ENCODE measurements at places on chromosomes 16 and 17.

- peak; percentile 22 for DNase-seq
These were observed 19.7 kb downstream of the GOSR2 start for GRCh38 chr17:46942441-46943217.

- no peak for DNase-seq
These were observed 5.2 kb downstream of the SLFN11 start for GRCh38 chr17:35368081-35368830.

GRCh38 chr16:66212428-66212827 lies 154.1 kb upstream of the CDH5 start:
- no peak for DNase-seq

DNA sequence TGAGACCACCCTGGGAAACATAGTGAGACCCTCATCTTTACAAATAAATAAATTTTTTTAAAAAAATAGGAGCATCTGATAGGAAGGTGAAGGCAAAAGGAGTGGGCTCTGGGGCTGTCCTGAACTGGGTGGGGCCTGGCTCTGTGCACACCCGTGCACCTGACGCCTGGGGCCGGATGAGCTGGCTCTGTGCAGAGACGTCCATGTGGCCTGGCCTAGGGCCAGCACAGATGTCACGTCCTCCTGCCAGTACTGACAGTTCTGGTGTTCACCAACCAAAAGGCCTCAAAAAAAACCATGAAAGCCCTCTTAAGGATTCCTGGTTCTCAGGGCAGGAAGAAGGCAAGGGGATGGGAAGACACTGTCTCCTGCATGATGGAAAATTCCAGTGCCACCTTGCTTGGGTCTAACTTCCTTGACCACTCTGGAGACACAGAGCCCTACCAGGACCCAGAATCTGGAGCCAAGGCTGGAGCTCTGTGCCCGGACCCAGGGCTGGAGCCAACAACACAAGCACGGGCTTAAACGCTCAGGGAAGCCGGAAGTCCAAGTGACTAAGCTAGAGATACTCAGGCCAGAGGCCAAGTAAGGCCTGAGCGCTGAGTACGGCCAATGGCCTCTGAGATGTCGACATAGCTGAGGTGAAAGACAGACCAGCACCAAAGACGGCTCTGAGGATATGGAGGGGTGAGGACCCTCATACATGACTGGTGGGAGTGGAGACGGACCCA lies 32.9 kb downstream of the COPRS start:
- DNase-seq: no peak

GRCh38 chr17:79834565-79835469 lies 4.4 kb downstream of the CBX4 start:
- DNase-seq: no peak

GRCh38 chr17:76810956-76811355 lies 57.2 kb upstream of the MGAT5B start:
- no peak for DNase-seq

DNA sequence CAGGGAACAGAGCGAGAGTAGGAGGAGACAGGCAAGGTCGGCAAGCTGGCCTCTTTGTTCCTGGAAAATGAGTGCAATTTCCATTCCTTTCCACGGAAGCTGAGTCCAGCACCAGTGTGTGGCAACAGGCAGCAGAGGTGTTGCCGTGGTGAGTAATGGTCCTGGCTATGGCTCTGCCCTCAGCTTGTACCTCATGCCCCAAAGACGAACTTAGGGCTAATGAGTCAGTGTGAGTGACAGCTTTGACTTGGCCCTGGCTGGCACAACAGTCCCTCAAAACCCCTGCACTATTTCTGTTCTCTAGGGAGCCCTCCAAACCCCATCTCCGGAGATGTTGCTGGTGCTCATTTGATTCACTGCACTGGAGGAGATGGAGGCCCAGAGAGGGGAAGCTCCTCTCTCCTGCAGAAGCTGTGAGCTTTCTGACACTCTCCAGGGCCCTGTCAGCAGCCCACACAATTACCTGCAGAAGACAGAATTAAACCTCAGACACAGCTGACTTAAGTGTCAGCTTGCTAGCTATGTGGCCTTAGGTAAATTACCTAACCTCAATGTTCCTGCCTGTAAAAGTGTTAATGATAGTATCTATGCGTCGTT lies 129.9 kb downstream of the TMEM132E start:
- no peak for DNase-seq

DNA sequence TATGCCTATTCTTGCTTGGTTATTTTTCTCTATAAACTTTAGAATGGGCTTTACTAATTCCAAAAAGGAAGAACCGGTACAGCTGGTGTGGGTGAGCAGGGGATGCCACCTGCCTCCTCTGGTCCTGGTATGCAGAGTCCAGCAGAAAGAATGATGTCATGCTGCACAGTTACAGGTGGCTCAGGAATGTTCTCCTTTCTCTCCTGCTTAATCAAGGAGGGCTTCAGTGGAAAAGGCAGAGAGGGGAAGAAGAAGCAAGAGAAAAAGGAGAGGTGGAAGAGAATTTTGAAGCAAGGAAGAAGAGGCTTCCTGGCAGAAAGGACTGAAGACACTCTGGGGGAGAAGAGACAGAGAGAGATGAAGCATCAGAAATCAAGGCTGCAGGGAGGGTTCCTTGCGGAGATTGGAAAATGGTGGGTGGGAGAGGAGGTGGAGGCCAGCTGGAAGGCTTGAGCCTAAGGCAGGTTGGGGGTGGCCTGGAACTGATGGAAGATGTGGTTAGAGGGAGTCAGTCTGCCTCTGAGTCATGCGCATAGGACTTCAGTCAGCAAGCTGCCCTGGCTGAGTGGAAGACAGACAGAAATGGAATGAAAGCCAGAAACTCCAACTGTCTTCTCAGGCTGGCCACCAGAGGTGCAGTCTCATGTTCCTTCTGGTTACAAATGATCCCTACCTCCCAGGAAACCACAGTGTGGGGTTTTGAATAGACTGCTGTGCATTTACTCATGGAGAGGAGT lies 64.6 kb upstream of the CRHR1 start:
- no peak for DNase-seq

DNA sequence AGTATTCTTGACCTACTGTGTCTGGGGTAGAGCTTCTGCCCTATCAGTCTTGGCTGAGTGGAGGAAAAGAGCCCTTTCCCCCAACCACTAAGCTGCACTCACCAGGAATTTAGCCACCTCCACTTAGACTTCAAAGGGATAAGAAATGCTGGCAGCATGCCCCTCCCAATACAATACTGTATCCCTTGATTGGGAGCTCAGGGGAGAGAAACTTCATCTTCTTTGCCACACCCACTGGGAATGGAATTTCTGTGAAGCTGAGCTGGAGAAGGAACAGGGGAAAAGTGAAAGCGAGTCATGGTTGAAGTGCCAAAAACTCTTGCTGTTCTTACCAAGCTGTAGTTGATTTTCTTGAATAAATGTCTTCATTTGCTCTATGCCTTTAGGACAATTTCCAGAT lies 68.8 kb downstream of the CEP112 start:
- no peak for DNase-seq

DNA sequence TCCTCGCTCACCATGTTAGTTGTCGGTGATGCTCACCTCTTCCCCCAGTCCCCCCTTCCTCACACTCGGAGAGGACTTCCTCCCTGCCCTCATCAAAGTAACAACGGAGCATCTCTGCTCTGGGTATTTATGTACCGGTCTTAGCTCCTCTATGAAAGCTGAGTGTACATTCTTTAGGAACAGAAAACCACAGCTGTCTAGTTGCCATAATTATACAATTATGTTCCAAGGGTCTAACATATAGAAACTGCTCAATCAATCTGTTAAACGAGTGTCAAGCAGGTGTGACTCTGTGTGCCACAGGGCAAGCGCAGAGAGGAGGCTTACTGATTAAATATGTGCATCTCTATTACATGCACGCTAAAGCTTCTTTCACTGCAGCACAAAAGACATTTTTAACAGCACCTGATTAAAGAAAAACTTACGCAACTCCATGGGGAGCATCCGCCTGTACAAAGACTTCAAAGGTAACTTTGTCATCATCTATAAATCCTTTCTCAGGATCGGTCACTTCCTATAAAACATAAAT lies 37.8 kb downstream of the LITAFD start:
- DNase-seq: no peak

DNA sequence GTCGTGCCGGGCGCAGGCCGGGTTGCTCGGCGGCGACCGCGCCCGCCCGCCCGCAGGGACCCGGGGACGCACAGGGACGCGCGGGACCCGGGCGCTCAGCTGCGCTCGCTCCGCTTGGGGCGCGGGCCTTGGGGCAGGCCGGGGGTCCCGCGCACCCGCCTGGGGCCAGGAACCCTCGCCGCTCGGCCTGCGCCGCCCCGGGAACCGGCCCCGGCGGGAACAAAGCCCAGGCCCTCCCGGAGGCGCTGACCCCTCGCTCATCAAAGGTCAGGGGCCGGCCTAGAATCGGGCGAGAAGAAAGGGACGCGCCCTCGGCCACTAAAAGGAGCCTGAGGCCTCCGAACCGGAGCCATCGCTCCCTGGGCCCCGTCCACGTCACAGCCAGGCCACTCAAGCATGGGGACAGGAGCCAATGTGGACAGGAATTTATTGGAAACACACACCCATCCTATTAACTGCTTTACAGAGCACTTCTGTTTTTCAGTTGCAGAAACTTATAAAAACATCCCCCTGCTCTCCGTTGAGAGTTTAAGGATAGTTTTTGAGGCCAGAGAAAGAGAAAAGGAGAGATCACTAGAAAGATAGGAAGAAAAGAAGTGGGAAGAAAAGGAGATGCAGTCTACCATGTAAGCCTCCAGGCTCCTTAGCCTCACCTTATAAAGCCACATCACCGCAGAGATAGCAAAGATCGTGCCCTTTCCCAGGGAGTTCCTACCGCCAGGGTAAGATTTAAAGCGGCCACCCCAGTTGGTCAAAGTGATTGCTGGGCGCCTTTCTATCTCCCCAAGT lies 558 bp upstream of the ZFHX3 start:
- no peak for DNase-seq

GRCh38 chr16:49502136-49502881 lies 128.7 kb downstream of the C16orf78 start:
- no peak for DNase-seq

DNA sequence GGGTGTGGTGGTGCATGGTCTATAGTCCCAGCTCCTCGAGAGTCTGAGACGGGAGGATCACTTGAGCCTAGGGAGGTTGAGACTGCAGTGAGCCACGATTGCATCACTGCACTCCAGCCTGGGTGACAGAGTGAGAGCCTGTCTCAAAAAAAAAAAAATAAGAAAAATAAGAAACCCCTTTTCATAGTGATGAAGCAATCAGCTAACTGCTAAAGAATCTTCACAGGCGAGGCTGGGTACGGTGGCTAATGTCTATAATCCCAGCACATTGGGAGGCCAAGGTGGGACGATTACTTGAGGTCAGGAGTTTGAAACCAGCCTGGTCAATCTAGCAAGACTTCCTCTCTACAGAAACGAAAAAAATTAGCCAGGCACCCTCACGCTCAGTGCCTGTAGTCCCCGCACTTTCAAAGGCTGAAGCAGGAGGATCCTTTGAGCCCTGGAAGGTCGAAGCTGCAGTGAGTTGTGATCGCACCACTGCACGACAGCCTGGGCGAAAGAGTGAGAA lies 760 bp downstream of the SLFN12L start:
- no peak for DNase-seq

DNA sequence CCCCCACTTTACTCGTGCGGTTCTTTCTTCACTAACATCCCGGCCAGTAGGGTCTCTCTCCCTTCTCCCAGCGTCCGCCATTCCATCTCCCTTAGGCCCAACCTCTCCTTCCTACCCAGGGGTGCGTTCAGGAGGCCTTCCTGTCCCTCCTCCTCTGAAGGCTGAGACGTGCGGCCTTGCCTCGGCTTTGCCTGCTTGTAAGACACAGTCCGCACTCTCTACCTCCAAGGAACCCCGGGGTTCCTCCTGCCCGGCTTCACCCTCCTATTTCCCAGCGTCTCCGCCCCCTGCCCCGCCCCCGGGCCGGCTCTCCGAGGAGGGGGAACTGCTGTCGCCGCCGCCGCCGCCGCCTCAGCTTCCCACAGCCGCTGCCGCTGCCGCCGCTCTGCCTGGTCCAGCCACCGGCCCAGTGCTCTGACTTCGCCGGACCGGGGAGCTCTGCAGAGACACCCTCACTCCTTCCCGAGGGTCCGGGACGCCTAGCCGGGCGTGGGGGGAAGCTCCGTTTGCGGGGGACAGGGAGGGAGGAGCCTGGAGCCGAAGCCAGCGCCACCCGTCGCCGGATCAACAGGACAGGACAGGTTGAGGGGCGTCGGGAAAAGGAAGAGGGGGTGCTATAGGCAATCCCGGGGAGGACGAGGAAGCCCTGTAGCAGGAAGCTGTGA lies 1.2 kb upstream of the FGF11 start:
- DNase-seq: no peak

- DNase-seq: no peak
These were observed at the start of gene NEURL4 for GRCh38 chr17:7328840-7329373. Gene NEURL4 (minus strand): TSS chr17:7329335. CDS start chr17:7329312, 23 bp downstream.

GRCh38 chr17:65952015-65952414 lies 239.9 kb downstream of the CEP112 start:
- DNase-seq: no peak

DNA sequence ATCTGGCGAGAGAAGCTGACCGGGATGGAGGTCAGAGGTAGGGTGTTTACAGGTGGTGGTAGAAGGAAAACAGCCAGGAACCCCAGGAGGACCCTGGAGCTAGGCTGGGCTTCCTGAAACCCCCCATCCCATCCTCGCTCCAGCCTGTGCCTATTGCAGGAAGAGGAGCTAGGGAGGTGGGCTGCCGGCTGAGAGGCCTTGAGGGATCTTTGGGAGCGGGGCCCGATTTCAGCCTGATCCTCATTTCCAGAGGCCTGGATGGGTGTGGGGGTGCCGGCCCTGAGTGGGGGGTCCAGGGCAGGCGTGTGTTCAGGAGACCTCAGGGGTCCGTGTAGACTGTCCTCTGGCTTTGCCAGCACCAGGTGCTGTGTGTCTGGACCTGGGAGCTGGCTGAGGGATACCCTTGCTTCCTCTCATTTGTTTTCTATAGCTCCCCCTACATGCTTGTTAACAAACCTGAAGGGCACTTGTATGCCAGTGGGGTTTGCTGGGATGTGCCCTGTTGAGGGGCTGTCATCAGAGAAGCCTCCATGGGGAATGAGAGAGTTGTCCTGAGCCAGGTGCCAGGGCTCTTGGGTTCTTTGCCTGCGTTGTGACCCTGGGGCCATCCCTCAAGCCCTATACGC lies 18.9 kb upstream of the RAP1GAP2 start:
- DNase-seq: no peak

GRCh38 chr17:75277664-75278071 lies 6.6 kb upstream of the MIF4GD start:
- DNase-seq: no peak

DNA sequence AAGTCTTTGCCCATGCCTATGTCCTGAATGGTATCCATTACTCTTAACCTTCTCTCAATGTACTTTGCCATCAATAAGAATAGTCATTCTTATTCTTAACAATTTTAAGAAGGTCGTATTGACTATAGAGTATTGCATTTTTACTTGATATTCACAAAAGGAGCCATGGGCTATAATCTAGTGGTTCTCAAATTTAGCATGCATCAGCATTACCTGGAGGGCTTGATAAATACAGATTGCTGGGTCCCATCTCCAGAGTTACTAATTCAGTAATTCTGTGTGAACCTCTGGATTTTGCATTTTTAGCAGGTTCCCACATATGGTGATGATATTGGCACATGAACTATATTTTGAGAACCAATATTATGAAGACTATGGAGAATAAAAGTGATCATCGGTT lies 89.6 kb downstream of the ABCA8 start:
- no peak for DNase-seq

- DNase-seq: no peak
These were observed 6.1 kb downstream of the PPP1R9B start for GRCh38 chr17:50144355-50144754.

GRCh38 chr17:45246861-45247428 lies 14.9 kb downstream of the SPATA32 start:
- no peak for DNase-seq
